Neural crest cell (in vitro differentiated cells): ENCODE measurements at places on chromosomes 2 and 18. TPM values are rescaled to one million over a fixed set of nuclear protein-coding genes. Genes with fewer than 3 reads are reported as not detected.

The NEU4 gene
- 0.14 and 0.25 TPM in 2 replicates for total RNA-seq

The PER2 gene
- 8.6 TPM in 2 replicates for total RNA-seq

The UGT1A4 gene
- not detected in 2 replicates for total RNA-seq

The LONRF2 gene
- total RNA-seq, result 5.0 and 5.2 TPM in 2 replicates

The ALPP gene
- not detected in 2 replicates for total RNA-seq

The ST8SIA3 gene
- 2.6 and 3.1 TPM in 2 replicates for total RNA-seq

The RNF125 gene
- 1.1 and 1.6 TPM in 2 replicates for total RNA-seq

The IL36B gene
- total RNA-seq, result not detected in 2 replicates

The UNC80 gene
- total RNA-seq, result 2.5 and 2.8 TPM in 2 replicates

The MARCHF4 gene
- total RNA-seq, result 0.86 and 1.2 TPM in 2 replicates

The CD8B gene
- not detected in 2 replicates for total RNA-seq

The FAM228A gene
- 0.39 and 0.51 TPM in 2 replicates for total RNA-seq

The CPS1 gene
- 7.9 and 8.8 TPM in 2 replicates for total RNA-seq

The AMER3 gene
- total RNA-seq, result 1.3 and 1.4 TPM in 2 replicates

The HOXD1 gene
- total RNA-seq, result not detected in 2 replicates

The IL1A gene
- total RNA-seq, result not detected in 2 replicates

The DSC2 gene
- total RNA-seq, result 9.8 and 10.2 TPM in 2 replicates

The TTC21B gene
- total RNA-seq, result 33.0 and 38.4 TPM in 2 replicates

The BCL11A gene
- 2.2 and 2.3 TPM in 2 replicates for total RNA-seq

The TMEM178A gene
- 12.0 and 12.3 TPM in 2 replicates for total RNA-seq
